NCI-H524 treated with DMSO at 0.1 percent for 48 hours (cell line): ENCODE measurements at places on chromosomes 13 and 19.

- no peak for DNase-seq
These were observed 46.3 kb downstream of the ZNF724 start for GRCh38 chr19:23203841-23204344.

DNA sequence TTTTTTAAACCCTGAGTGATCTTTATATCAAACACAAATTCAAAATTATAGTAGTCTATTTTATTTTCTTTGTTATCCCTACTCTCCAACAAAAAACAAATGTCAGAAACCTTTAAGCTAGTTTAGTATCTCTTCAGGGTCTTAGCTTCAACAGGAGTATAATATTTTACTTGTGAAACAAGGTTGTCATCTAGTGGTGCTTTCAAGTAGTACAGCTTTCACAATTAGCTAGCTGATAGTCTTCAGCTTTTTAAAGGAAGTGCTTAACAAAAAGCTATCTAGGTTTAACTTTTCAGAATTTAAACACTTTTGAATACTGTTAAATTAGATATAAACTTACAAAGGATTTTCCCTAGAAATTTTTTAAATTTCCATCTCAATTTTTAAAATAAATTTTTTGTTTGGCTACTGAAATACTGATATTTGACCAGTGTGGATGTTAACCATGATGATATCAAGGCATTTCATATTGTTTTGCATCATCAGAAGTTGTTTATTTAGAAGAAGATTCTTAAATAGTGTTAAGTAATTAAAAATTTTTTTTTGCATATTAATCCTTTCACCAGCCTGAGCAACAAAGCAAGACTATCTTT, 34.2 kb downstream of the TDRD3 start:
- no peak for DNase-seq

GRCh38 chr19:4316956-4317355, 12.6 kb downstream of the FSD1 start:
- DNase-seq, result no peak

DNA sequence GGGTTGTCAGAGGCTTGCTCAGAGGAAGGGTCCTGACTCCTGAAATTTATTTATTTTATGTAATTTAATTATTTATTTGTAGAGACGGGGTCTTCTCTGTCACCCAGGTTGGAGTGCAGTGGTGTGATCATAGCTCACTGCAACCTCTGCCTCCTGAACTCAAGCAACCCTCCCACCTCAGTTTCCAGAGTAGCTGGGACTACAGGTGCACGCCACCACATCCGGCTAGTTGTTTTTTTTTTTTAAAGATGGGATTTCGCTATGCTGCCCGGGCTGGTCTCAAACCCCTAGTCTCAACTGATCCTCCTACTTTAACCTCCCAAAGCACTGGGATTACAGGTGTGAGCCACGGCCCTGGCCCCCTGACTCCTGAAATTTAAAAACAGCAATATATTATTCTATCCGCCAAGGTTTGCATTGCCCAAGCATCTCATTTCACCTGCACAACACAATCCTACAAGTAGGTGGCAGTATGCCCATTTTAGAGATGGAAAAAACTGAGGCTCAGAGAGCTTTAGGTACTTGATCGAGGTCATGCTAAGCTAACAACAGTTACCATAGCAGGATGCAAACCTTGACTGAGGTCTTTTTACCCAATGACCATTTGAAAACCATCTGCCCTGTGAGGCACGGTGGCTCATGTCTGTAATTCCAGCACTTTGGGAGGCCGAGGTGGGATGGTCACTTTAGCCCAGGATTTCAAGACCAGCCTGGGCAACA, 18.1 kb downstream of the ARHGEF18 start:
- DNase-seq, result no peak

DNA sequence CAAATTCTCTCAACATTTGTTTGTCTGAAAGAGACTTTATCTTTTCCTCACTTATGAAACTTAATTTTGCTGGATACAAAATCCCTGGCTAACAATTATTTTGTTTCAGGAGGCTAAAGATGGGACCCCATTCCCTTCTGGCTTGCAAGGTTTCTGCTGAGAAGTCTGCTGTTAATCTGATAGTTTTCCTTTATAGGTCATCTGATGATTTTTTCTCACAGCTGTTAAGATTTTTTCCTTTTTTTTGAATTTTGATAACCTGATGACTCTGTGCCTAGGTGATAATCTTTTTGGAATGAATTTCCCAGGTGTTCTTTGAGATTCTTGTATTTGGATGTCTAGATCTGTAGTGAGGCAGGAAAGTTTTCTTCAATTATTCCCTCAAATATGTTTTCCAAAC, 2661.4 kb downstream of the PCDH9 start:
- DNase-seq, result no peak

- DNase-seq, result no peak
These were observed 38.6 kb downstream of the ZNF823 start for GRCh38 chr19:11699931-11700794.

- DNase-seq, result no peak
These were observed 673 bp downstream of the CTU1 start for GRCh38 chr19:51107406-51108065.

DNA sequence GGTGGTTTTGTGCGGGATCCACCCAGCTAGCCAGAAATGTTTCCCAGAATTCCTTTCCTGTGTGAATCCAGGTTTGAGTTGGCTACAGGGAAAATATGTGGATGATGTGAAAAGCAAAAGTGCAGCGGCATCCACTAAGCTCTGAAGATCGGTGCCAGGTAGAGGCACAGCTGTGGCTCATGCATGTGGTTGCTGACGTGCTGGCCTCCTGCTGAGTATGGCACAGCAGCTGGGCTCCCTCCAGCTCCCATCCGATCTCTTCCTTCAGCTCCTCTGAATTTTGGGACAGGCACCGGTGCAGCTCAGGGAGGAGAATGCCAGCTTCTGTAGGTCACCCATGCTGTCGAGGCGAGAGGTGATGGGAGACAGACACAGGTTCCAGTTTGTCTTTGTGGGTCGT, 84.0 kb upstream of the GSX1 start:
- DNase-seq, result no peak

DNA sequence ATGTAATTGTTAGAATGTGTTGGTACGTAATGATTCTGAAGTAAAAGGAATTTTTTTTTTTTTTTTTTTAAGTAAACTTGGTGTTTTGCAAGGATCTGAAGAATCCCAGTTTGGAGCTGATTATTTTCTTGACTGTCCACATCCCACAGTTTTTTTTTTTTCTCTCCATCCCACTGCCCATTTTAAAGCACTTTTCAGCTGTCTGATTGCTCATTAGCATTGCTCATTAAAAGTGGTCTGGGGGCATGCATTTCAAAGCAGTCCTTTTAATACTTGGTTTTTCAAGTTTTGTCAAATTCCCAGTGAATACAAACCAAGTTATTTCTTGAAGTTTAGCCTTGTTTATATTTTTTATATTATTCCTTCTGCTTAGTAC, 44.1 kb downstream of the SLAIN1 start:
- DNase-seq, result no peak

- no peak for DNase-seq
These were observed 26.7 kb upstream of the NAPA start for GRCh38 chr19:47541518-47541917.

DNA sequence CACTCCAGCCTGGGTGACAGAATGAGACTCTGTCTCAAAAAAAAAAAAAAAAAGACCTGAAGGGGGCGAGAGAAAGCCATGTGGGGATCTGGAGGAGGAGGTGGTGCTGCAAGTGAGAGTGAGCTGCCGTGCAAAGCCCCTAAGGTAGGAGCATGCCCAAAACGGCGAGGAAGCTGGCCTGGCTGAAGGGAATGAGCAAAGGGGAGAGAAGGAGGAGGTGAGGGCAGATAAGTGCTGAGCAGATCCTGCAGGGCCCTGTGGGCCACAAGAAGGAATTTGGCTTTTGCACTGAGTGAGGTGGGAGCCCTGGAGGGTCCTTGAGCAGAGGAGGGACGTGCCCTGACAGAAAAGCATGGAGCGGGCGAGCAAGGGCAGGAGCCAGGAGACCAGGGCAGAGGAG, 19.4 kb upstream of the ADGRE5 start:
- DNase-seq, result no peak

- DNase-seq, result peak; percentile 67
These were observed 31.0 kb downstream of the PIP5K1C start for GRCh38 chr19:3669082-3669946.

GRCh38 chr13:111904701-111905608, 162.0 kb upstream of the SOX1 start:
- no peak for DNase-seq

DNA sequence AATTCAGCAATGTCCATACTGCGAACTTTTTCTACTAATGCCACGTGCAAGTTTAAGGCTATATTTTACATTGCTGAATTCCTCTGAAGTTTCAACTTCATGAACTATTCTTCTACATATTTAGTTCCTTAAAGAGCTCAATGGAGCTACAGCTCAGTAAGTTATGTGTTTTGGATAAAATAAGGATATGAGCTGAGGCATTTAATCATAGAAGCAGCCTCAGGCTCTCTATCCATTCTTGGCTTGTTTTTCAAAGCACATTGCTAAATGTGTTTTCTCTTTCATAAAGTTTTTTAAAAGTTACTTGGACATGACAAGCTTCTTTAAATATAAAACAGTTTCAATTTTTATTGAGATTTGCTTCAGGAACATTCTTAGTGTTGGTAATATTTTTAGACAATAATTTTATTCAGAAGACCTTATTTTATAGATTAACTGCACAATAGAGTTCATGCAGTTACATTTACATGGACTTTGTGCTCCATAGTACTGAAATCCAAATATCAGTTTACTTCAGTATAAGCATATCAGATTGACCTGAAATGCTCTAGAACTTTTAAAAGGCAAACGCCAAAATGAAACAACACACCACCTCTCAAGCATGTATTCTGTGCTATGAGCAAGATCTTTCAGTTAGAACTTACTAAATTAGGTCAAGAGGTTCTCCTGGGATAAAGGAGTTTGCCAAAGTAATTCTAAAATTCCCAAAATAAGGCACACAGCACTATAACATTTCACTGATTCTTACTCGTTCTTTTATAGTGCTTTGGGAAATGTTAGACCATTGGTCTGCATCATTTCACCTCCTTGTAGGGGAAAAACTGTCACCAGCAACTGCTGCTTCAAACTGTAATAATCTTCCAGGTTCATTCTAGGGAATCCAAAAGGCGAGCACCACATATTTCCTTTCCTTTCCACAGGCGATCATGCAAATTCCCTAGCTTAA, 275.5 kb downstream of the ENOX1 start:
- no peak for DNase-seq

- DNase-seq, result no peak
These were observed 14.4 kb downstream of the CAPN12 start for GRCh38 chr19:38729653-38730469.

DNA sequence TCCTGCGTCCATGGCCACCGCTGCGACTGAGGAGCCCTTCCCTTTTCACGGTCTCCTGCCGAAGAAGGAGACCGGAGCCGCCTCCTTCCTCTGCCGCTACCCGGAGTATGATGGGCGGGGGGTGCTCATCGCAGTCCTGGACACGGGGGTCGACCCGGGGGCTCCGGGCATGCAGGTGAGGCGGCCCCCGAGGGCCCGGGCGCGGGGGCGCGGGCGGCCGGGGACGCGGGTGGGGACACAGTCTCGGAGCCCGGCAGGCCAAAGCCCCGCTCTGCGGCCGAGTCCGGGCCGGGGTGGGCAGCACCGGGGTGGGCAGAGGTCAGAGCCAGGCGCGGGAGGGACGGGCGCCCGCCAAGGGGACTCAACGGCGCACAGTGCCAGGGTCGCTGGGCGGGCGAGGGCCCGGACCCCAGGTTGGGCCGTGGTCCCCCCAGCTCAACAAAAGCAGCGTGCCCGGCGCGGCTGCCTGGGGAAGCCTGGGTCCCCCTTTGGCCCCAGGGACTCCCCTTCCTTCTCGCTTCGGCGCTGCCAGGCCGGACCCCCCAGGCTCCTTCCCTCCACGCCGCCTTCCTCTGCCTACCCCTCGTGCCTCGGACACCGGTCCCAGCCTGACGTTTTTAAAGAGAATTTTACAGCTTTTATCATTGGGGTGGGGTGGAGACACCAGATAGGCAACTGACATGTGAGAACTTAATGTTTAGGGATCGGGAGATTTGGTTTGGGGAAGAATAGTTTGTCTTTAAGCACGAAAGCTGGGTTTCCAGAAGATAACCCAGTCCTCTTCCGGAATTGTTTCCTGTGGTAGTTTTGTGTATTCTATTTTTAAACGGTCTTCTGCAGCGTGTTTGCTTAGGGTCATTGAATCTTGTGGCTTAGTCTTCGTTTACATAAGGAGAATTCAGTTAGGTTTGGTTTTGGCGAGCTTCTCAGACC, 509 bp downstream of the TPP2 start:
- DNase-seq, result no peak

GRCh38 chr19:54916822-54917221, 10.9 kb downstream of the NCR1 start:
- DNase-seq, result no peak

- DNase-seq, result no peak
These were observed 35.8 kb upstream of the ISYNA1 start for GRCh38 chr19:18473706-18474087.

DNA sequence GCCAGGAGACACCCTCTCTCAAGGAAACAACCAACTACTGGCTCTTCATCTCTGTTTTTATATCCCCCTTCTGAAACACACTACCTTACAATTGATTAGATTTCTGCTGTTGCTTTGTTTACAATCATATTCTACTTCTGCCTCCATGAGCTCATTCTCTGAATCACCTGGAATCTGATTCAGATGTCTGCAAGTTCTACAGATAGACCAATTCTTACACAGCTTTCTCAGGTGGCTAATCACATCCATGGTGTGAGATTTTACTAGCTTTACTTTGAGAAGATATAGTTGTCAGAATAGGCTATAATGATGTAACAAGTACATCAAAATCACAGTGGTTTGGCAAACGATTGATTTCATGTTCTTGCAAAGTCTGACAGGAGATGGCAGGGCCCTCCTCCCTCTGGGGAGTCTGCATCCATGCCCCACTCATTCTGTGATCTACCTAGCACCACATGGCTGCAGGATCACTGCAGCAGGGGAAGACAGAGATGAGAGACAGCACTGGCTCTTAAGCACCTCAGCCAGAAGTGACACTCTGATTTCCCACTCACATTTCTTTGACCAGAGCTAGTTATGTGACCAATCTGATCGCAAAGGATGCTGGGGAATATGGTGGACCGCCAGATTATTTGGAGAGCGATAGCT, 243.7 kb downstream of the FOXO1 start:
- no peak for DNase-seq

GRCh38 chr13:107075576-107075975, 507.6 kb upstream of the ARGLU1 start:
- no peak for DNase-seq

DNA sequence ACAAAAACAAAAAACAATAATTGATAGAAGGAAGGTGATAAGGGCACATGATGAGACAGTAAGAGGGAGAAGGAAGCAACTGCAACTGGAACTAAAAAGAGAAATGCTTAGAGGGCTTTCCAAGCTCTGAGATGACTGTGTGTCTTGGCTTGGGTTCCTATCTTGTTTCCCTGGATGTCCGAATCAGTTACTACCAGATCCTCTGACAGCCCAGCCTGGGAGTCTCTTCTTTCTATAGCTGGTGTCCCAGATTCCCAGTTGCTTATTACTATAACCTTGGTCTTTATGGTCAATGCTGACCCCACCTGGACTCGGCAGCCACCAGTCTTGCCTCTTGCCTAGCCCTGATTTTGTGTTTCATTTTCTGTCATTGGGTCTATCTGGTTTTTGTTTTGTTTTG, 116.4 kb downstream of the RFC3 start:
- no peak for DNase-seq
